Dermis microvascular lymphatic vessel endothelial cell (primary cell): ENCODE measurements at places on chromosomes 6 and 20.

DNA sequence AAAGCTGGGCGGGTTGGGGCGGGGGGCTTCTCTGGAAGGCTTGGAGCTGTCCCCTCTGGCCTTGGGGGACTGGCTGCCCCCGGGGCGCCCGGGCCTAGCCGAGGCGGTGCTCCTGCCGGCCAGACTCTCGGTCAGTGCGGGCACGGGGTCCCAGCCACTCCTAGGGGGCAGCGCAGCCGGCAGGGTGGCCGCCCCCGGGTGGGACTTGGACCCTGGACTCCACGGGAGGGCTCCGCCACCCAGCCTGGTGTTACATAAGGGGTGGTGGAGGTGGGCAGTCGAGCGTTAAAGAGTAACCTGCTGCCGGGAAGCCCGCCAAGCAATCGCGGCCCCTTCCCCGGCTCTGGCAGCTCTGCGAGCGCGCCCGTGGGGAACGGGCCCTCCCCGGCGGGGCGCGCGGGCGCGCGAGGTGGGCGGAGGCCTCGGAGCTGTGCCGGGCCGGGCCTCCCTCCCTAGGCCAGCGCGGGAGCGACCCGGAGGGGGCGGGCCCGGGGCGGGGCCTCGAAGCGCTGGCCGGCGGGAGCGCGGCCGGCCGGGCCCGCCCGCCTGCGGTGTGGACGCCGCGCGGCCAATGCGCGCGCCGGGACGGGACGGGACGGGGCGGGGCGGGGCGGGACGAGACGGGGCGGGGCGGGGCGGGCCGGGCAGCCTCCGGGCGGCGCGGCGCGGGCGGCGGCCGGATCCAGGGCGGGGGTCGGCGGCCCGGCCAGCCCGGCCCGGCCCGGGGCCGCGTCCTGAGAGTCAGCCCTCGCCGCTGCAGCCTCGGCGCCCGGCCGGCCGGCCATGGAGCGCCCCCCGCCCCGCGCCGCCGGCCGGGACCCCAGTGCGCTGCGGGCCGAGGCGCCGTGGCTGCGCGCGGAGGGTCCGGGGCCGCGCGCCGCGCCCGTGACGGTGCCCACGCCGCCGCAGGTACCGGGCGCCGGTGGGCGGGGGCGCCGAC is at the start of gene SLC2A4RG:
Gene SLC2A4RG (plus strand): TSS at position 647 of the 940 bp plus-strand sequence. CDS start 137 bp downstream, at position 784.
- peak; percentile 21 for DNase-seq

GRCh38 chr6:92125681-92126080 is 1293.7 kb downstream of the EPHA7 start:
- DNase-seq, result no peak

- no peak for DNase-seq
These were observed 6.4 kb upstream of the CD24 start for GRCh38 chr6:106980926-106981325.

GRCh38 chr6:155994086-155994485 is 538.4 kb upstream of the NOX3 start:
- DNase-seq, result no peak

- DNase-seq, result no peak
These were observed 641.6 kb downstream of the HACE1 start for GRCh38 chr6:104218116-104218515.

GRCh38 chr6:46288835-46289234 is 118.1 kb upstream of the ENPP5 start:
- no peak for DNase-seq

DNA sequence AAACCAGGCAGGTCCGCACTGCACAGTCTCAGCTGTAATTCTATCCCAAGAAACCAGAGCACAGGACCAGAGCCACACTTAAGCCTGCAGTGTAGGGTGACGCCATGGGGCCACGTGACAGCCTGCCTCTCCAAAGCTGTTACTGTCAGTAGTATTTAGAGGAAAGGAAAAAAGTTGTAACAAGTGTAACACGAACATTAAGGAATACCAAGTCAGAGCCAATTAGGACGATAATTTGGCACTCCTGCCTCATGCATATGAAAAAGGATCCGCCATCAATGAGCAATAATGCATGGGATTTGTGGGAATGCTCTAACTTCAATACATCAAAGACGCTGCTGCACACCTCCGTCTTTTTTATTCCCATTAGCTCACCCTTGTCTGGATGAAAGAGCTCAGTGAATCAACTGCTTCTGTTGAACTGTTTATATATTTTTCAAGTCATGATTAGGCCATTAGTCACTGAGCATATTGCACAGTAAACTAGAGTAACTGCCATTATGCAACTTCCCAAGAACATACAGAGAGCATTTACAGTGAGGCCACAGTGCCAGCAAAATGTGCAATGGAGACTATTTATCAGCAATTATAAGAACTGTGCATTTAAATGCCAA is 79.9 kb downstream of the ATXN1 start:
- peak; percentile 63 for DNase-seq

DNA sequence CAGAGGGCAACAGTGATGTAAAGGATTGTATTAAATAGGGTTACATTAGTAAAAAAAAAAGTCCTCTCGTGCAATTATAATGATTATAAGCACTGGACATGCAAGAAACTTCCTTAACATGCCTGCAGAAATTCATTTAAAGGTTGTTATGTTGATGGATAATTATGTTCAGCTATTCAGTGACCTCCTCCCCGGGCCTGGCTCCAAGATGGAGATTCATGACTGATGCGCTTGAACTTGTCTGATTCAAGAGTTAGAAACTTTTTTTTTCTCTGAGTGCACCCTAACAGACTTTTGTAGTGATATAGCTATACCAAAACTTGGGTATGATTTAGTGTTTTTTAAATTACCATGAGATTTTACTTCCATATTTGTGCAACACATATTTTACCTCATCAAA is 1170.0 kb upstream of the CITED2 start:
- no peak for DNase-seq

- DNase-seq, result no peak
These were observed 1.5 kb upstream of the SRMS start for GRCh38 chr20:63549019-63549418.

GRCh38 chr6:228881-229651 is 63.2 kb upstream of the DUSP22 start:
- no peak for DNase-seq

DNA sequence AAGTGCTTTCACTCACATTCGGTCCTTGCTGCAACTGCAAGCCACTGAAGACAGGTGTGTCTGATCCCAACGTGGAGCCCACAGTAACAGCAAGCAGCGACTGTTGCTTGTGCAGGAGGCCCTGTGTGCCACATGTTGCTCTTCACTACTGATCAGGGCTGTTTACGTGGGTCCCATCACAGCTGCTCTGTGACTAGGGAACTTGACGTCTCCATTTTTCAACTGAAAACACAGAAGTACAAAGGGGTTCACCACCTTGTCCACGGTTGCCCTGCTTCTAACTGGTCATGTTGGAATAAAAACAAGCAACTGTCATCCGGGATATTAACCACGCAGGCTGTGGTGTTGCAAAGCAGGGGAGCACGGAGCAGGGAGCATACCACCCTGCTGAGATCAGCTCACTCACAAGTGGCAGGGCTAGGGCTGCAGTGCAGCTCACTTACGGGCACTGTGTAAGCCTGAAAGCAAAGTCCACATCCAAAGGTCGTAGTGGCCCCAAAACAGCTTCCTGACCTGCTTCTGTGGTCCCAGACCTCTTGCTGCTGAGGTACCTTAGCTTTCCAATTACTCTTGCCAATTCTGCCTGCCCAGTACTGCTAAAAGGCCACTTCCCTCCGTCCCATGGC is 105.8 kb upstream of the DUSP22 start:
- no peak for DNase-seq

GRCh38 chr20:45450097-45450818 is 19.3 kb upstream of the WFDC2 start:
- DNase-seq, result peak; percentile 36

GRCh38 chr20:50356962-50357782 is 153.0 kb upstream of the PTPN1 start:
- DNase-seq, result no peak

DNA sequence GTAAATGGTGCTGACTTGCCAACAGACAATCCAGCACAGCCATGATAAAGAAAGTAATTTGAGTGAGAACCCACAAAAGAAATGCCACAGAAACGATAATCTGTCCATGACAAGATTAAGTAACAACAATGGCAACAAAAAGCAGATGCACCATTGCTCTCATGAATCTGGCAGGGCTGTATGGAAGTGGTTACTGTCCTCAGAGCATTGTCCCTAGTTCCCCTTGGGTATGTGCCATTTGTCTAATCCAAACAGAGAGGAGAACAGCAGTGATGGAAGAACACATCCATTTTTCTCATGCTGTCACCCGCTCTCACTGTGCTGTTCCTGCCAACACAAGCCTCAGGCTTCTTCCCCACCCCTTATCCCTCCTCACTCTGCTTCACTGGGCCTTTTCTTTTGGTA is 65.8 kb downstream of the REV3L start:
- peak; percentile 39 for DNase-seq

DNA sequence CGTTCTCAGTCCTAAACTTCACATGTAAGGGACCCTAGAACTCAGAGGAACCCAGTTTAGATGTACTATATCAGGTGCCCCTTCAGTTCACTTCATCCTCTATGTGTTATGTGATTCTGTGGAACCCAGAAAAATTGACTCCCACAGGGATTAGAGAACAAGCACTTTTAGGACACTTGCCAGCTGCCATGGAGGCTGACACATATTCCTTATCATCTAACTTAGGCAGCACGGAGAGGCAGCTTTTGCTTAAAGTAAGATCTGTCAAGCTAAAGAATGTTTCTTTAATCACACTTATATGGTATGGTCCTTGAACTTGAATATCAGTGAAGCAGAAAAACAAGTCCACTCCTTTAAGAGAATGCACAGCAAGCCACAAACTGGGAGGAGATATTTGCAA is 701.5 kb upstream of the ID4 start:
- no peak for DNase-seq

- DNase-seq, result peak; percentile 54
These were observed 77.1 kb downstream of the NINL start for GRCh38 chr20:25508083-25508770.

DNA sequence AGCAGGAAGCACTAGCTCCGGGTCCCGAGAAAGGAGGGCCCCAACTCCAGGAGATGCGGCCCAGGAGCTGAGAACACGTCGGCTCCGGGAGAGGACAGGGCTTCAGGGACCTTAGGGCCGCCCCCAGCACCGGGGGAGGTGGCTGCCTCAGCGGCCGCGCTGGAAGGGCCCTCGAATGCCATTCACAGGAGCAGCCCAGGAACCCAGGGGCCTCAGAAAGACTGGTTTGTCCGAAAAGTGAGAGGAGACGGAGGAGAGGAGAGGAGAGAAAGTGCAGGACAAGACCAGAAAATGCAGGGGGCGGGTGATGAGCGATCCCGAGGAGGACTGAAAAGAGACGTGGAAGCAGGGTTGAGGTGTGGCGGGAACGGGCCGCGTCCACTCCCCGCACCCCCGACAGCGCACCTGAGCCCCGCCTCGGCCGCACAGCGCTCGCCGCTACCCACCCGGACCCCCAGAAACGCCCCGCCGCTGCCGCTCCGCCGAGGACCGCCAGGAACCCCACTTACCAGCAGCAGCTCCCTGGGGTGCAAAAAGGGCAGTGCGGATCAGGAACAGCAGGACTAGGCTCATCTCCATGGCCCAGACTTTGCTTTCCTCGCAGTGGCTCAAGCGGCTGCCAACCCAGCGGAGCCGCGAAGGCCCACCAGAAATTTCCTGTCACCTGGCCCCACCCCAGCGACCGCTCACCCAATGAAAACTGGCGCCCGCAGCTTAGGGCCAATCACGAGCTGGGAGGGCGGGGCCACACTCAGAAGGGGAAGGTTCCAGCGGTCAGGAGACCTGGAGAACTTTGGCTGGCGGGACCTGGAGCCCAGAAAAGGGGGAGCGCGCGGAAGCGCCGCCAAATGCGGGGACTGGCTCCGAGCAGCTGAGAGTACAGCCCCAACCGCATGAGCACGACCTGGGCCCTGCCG is 25.4 kb downstream of the HLA-F start:
- peak; percentile 52 for DNase-seq

GRCh38 chr6:134757911-134758361 is 192.0 kb downstream of the ALDH8A1 start:
- DNase-seq, result no peak

GRCh38 chr20:34843421-34843820 is 18.0 kb upstream of the NCOA6 start:
- DNase-seq, result no peak

GRCh38 chr6:24205020-24205492 is 79.0 kb downstream of the NRSN1 start:
- peak; percentile 52 for DNase-seq

DNA sequence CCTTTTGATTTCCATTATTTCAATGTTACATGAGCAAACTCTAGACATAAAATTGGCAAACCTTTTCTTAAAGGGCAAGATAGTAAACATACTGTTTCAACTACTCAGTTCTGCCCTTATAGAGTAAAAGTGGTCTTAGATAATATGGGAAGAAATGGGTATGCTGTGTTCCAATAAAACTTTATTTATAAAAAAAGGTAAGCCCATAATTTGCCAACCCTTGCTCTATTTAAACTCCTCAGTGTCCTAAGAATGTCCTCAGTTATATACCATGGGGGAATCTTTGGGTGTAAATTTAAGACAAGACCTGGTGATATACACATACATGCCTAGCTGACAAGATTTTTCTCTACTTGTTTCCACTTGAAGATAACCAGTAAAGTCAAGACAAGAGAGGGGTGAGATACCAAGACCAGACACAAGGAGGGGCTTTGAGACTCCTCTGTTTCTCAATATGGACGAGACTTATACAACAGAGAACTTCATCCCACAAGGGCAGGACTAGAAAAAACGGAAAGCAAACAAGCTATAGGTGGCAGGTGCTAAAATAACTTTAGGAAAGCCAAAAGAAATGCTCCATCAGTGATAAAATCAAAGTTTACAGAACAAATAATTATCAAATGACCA is 10.5 kb downstream of the SNX3 start:
- DNase-seq, result peak; percentile 34

DNA sequence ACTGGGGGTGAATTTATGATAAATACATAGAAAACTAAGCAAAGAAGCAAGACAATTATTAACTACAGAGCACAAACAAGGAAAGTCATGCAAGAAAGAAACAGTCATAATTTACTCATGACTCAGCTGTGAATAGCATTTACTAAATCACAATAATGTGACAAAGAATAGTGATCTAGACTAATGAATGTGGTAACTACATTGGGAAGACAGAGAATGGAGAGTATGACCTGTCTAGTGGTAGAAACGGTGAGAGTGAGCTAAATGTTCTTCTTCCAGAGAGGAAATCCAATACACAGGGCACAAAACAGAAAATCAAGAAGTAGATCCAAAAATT is 153.5 kb upstream of the DST start:
- no peak for DNase-seq

DNA sequence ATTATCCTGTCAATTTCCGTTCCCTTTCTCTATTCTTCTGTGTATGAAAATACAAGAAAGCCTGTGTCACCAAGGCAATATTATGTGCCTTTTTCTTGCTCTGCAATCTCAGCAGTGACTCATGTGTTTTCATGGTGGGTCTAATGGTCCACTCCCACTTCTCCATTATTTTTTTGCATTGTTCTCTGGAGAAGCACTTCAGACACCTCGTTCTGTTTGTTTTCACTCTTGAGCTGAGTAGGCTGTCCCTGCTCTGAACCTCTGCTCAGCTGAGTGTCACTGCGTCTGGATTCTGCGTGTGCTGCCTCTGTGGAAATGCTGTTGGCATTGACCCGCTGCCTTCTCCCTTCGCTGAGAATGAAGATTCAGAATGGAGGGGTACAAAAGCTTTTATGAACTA is 230.6 kb downstream of the TMEM242 start:
- no peak for DNase-seq

- DNase-seq, result no peak
These were observed 4.9 kb upstream of the LRRN4 start for GRCh38 chr20:6058684-6059295.
